Cardiac muscle cell (in vitro differentiated cells and primary cell): ENCODE measurements at places on chromosomes 12 and 14.
A peak's percentile ranks its signal among the peaks of the same experiment; 100 is the strongest.

DNA sequence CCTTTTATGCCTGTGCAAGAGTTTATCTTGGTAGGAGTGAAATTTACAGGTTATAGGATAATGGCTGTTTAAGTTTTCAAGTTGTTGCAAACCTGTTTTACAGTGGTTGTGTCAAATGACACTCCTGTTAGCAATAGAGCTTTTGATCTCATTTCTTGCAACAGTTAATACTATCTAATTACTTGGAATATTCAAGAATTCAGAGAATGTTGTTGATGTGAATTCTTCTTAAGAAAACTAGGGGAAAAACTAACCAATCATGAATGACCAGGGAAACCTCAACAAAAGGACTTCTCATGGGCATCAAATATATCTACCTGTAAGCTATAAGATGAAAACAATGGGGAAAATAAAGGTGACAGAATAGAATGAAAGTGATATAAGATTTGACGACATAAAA, 85.0 kb downstream of the IPO8 start:
- DNase-seq, result no peak

DNA sequence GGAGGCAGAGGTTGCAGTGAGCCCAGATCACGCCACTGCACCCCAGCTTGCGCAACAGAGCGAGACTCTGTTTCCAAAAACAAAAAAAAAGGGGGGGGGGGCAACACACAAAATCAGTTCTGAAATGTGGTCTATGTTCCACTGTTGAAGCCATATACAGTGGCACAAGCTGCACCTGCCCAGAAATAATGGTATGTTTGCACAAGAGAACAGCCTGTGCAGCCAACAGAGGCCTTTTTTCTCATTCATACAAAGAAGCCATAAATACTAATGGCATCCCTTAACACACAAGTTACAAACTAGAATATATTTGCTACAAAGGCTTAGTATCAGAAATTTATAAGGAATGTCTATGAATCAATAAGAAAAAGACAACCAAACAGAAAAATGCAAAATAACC, 37.1 kb downstream of the ITPR2 start:
- no peak for DNase-seq

- no peak for DNase-seq
These were observed 12.9 kb downstream of the COL2A1 start for GRCh38 chr12:47991106-47992061.

DNA sequence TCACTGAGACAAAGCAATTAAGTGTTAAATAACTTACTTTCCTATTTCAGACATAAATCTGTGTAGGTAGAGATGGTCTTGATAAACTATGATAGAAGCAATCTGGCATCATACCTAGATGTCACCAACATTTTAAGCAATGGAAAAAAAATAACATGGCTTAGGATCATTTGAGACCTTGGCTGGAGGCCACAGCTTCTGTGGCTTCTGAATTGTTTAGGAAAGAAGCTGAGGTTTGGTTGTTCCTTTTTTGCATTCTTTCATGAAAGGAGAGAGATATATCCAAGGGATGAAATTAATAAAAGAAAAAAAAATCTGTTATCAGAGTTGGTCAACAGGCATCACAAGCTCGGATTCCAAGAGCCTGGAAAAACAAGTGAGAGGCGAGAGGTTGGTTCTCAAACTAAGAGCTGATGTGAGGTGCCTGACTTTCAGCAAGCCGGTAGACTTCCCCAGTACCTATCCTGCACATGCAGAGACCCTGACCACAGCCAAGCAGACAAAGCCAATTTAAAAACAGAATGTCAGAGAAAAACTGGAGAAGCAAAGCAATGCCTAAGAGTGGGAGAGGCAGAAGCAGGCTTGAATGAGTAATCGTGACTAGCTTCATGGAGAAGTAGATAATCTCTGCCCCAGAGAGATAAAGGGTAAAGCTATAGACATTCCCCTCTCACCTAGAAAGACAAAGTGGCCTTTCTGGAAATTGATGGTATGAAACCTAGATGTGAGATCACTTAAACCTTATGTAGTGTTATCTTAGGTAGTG, 43.4 kb upstream of the ST8SIA1 start:
- no peak for DNase-seq

DNA sequence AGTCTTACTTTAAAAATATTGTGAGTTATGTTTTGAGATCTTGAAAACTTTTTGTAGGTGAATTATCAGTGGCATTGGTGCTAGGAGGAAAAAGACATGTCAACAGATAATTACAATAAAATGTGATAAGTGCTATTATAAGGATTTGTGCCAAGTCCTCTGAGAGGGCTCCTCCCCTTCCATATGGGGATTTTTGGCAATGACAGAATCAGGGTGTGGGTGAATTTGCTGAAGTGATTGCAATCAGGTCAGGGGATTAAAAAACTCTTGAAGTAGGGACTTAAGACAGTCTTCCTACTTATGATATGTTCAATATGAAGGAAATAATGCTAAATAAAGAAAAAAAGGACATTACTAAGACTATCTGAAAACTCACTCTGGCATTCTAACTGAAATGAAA, 122.5 kb downstream of the SLC15A5 start:
- DNase-seq, result no peak

DNA sequence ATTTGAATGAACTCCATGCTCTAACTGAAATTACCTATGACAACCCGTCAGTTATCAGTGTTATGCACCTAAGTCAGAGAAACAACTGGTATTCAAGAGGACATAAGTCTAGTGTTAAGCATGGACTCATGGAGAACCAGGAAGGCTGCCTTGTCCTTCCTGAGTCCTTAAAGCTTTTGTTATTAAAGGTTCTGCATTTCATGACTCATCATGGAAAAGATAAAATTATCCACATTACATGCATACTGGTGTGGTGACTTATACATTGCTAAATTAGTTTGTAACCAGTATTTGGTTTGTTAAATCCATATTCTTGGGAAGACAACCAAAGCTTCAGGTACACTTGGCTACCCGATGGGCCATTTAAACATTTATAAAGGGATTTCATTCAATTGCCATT, 6.5 kb upstream of the OR4E1 start:
- peak; percentile 54 for DNase-seq
